ENCODE measurements at places on chromosomes 13 and 19. TPM values are rescaled to one million over a fixed set of nuclear protein-coding genes. Genes with fewer than 3 reads are reported as not detected.

- DNase-seq, result peak; percentile 60
Measured at GRCh38 chr19:9586764-9587163, 2.5 kb upstream of the ZNF121 start.

DNA sequence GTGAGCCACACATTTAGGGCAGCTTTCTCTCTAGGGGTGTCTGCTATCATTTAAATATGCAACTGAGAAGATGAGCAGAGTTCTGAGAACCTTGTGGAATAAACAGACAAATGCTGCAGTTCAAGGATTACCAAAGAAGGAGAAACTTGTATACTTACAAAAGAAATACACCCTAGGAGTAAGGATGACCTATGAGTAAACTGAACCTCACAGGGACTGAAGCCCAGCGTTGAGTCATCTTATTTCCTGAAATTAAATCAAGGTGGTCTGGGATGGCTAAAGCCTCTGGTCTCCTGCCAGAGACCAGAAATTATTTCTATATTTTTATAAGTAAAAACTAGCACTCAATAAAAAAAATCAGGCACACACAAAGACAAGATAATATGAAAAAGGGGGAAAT is 40.1 kb downstream of the FAM216B start:
- no peak for DNase-seq

DNA sequence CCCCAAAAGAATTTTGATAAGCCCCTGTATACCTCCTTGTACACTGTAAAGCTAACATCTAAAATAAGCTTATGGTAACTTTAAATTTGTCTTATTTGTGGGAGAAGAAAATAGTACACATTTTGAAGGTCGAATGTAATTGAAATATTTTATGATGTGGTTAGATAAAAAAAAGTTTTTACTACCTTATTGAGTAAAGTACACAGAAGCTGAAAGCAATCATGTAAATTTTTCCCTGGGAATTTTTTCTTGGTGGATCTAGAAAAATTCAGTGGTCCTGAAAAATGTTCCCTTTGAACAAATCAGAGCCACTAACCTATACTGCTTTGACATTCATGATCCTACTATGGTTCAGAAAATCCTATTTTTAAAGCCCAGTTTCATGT is 46.9 kb downstream of the SIPA1L3 start:
- no peak for DNase-seq

DNA sequence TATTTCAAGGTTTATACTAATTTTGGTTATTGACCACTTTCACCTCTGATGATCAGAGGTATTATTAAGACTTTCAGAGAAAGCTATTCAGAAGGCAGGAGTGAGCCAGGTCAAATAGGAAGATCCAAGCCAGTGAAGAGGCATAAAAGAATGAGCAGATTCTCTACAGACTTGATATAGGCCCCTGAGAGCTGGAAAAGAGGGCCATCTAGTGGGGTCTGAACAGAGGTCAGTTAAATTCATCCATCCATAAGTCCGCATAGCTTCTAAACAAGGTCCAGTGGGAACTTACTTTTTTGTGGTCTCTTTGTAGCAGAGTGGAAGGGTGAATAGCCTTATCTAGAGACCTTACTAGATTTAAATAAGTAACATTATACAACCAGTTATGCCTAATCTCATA is 126.6 kb upstream of the UFM1 start:
- no peak for DNase-seq

DNA sequence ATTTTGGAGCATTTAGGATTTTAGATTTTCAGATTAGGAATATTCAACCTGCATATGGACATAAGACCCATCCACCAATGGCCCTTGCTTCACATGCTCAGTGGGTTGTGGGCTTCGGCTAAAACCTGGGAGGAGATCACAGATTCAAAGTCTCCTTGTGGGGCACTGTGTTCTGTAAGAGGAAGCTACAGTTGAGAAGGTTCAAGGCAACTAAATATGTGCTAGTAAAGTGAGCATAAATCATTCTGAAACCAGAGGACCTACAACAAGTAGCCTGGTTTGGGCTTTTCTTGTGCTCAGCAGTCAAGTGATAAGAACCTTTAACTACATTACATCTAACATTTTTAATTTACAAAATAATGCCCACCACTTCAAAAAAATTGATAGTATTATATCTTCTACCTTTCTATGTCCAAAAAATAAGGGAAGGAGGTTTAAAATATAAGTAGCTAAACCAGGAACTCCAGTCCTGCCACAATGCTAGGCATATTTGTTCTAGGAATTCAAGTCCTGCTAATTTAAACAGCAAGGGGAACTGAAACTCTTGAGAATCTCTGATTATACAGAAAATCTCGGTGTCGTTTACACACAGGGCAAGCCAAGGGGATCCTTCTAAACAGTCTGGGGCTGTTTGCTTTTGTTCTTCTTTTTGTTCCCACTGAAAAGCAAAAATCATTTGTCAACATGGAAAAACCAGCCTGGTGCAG is 36.6 kb downstream of the FOXO1 start:
- peak; percentile 52 for DNase-seq

- DNase-seq, result no peak
Measured at GRCh38 chr13:23859904-23860303, 29.3 kb downstream of the MIPEP start.

GRCh38 chr13:48078251-48078656 is 16.6 kb downstream of the MED4 start:
- peak; percentile 60 for DNase-seq

Gene PGLYRP1
- not detected for polyA plus RNA-seq

Gene ZNF486
- 6.4 TPM for polyA plus RNA-seq
